Activated CD8-positive, alpha-beta memory T cell treated with anti-CD3 and anti-CD28 coated beads for 1 hour (primary cell): ENCODE measurements at places on chromosomes 2 and 18.

DNA sequence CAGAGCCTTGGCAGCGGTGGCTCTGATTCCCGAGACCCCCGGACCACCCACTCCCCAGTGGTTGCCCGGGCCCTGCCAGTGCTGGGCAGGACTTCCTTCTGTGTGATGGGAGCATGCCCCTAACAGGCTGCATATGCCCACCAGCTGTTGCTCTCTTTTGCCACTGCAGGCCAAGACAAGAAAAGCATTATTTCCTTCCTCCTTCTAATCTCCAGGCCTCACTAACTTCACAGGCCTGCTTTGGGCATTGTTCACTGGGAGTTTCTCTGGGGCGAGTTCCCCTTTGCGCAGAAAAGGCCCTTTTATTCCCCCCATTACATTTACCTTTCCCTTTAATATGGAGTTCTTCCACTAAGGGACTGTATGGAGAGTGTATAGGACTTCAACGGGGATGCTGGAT is 249.1 kb upstream of the SIX2 start:
- no peak for DNase-seq

DNA sequence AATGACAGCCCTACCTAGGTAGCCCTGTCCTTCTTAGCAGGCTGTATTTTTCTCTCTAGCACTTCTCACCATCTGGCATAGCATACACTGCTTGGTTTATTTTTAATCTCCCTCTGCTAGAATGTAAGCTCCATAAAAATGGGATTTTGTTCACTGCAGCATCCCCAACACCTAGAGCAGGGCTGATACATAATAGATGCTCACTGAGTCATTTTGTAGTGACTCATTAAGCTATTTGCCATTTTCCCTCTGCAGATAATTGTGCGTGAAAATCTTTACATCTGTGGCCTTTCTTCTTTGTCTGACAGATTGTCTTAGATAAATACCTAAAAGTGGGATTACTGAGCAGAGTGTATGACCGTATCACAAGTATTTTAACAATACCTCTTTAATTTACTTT is 82.5 kb downstream of the CERS6 start:
- DNase-seq = no peak

GRCh38 chr2:222572751-222573174 is 83.1 kb downstream of the FARSB start:
- no peak for DNase-seq

DNA sequence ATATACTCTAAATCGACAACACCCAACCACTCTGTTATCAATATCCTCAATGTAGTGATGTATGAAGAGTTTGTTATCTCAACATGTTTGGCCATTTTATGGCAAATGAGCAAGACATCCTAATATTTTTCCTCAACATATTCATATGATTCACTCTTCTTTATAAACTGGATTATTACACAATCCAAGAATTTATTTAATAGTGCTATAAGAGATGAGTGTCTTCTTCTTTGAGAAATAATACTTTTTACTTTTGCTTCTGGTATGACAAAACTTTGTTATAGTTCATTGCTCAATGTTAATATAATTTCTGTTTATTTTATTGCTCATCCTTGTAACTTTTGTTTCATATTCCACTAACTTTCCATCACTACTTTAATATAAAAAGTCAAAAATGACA is 44.3 kb downstream of the SCN9A start:
- DNase-seq = no peak

GRCh38 chr2:38033646-38034045 is 42.3 kb downstream of the CYP1B1 start:
- DNase-seq = no peak

DNA sequence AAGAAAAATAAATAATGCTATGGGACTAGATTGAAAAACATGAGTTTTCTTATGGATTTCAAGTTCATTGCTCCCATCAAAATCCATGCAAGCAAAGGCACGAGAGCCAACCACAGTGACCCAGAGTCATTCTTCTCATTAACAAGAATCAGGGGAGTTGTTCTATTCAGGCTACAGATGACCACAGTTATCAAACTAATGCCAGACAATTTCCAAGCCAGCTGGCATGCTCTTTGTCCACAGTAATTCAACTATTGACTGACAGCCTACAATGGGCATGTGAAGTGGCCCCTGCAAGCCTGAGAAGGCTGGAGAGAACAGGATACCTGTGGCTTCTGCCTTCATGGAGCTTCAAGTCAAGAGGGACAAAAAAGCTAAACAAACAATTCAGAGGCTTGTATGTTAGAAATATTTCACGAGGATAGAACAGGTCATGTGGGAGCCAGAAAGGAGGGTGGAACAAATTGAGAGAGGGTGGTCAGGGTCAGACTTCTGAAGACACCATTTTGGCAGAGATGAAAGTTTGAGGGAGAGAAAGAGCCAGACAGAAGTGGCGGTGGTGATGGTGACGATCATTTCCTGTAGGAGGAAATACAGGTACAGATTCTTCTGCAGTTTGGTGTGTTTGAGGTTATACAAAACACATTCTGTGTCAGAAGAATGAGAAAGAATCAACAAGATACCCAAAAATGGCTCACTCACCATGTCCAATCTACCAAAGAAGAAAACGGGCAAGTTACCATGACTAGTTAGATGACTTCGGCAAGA is 732.4 kb downstream of the RNF144A start:
- DNase-seq = no peak

- no peak for DNase-seq
Observed at GRCh38 chr2:105368759-105369408, 30.0 kb downstream of the FHL2 start.

GRCh38 chr2:178871536-178871935 is 64.3 kb upstream of the TTN start:
- DNase-seq = no peak

- no peak for DNase-seq
Observed at GRCh38 chr2:69689466-69689865, 45.9 kb upstream of the AAK1 start.

GRCh38 chr2:98084151-98084868 is 2.7 kb upstream of the VWA3B start:
- DNase-seq = no peak

DNA sequence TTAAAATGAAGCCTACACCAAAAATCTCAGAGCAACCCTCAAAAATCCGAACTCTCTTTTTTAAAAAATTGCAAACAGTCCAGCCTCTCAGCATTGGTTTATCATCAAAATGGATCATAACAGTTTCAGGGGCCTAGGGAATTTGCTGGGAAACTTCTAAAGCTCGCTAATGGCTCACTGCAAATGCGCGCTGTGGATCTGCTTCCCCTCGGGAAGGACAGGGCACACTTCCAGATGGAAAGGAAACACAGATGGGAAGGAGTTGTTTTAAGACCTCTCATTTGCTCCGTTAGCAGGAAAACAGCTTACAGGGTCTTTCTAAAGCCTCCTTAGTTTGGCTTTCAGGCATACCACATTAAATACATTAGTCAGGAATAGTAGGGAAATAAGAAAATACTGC is 27.2 kb downstream of the FECH start:
- DNase-seq = no peak

DNA sequence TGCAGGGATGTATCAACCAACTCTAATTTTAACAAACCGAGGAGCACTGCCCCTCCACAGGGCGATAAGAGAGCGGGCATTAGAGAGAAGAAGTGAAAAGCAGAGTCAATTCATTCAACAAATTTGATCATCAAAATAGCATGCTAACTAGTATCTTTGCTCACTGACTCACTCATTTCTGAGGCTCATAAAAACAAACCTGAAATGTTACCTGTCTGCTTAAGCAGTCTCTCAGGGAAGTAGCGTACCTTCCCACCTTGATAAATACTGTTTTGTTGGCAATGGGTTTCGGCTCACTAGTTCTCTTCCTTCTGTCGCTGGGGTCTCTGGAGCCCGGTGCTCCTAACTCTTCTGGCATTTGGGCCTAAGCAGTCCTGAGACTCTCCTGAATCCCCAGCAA is 248.8 kb downstream of the IRS1 start:
- no peak for DNase-seq

GRCh38 chr2:172701250-172701649 is 34.4 kb upstream of the RAPGEF4 start:
- no peak for DNase-seq

GRCh38 chr2:3405876-3406275 is 26.4 kb downstream of the TRAPPC12 start:
- no peak for DNase-seq

GRCh38 chr2:202530038-202530437 is 104.7 kb upstream of the FAM117B start:
- DNase-seq = no peak

GRCh38 chr2:219571311-219572236 is at the start of gene OBSL1:
Gene OBSL1 (minus strand): TSS chr2:219571539. CDS start chr2:219571232, 307 bp downstream.
- DNase-seq = no peak

DNA sequence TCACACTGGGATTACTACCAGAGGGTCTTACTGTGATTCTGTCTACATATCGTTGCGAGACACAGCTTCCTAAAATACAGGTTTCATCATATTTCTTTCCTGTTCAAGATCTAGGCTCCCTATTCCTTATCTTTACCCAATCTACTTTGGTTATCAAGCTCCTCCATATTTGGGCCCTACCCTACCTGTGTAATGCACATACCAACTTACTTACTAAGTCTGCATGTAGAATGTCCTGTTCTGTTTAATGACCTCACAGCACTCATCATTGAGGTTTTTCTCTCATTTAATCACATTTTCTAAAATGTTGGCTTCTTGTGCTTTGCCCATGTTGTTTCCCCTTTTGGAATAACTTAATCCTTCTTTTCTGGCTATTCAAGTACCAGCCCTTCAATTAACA is 551.1 kb downstream of the ZEB2 start:
- no peak for DNase-seq

DNA sequence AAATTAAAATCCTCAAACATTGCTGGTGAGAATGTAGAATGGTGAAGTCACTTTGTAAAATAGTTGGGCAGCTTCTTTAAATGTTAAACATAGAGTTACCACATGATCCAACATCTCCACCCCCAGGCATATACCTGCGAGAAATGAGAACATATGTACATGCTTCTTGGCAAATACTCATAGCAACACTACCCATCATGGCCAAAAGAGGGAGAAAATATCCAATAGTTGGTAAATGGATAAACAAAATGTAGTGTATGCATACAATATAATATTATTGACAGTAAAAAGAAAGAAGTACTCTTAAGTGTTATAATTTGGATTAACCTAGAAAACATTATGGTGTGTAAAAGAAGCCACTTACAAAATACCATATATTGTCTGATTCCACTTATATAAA is 185.9 kb downstream of the CDH7 start:
- DNase-seq = no peak

GRCh38 chr2:184067502-184067901 is 530.8 kb upstream of the ZNF804A start:
- DNase-seq = no peak

- no peak for DNase-seq
Observed at GRCh38 chr2:240814946-240815760, 4.9 kb downstream of the KIF1A start.

GRCh38 chr2:240557808-240558207 is at the start of gene ANKMY1:
Gene ANKMY1 (minus strand): TSS chr2:240557988. CDS start chr2:240557335, 653 bp downstream.
- no peak for DNase-seq

GRCh38 chr2:54945391-54946219 is 104.6 kb downstream of the RTN4 start:
- DNase-seq = no peak

DNA sequence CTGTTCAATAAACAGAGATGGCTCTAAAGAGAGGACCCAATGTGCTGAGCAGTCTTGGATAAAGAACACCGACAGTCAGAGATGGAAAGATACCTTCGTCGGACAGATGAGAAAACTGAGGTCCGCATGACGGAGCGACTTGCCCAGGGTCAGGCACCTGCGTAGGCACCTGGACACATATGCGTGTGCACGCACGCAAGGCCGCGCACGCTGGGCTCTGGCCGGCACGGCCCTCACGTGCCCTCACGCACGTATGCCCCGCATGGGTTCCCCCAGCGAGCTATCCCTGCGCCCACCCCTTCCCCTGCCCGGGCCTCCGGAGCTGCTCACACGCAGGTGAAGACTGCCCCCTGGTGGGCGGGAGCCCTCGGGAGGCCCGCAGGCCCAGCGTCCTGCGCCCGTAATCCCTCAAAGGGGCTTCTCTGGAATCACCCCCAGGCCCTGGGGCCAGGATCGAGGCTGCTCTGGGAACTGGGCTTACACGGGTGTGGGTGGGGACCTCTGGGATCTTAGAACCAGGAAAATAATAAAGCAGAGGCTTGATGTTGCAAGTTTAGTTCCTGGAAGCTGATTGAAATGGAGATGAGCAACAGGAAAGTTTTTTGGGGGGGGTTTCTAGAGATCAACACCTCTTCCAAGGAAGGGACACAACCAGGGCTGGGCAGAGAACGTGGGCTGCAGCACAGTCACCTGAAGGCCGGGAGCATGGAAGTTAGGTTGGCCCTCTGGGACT is 246.3 kb downstream of the TNS1 start:
- peak; percentile 63 for DNase-seq

DNA sequence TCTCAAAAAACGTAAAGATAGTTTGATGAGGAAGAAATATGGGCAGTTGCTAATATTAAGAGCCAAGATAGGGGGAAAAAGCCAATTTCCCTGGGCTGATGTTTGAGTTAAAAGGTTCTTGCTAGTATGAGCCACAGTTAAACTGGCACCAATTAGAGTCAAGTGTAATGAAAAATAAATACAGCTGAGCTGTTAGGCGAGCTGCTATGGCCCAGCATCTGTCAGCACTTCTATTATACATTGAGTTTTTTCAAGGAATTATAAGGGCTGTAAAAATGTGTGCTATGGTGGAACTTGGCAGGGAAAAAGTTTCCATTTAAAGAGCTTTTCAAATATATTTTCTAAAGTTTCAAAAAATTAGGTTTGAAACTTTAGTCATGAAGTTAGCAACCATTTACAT is 279.6 kb downstream of the CYRIA start:
- no peak for DNase-seq

- DNase-seq = no peak
Observed at GRCh38 chr2:230075988-230076631, 7.4 kb upstream of the SLC16A14 start.

DNA sequence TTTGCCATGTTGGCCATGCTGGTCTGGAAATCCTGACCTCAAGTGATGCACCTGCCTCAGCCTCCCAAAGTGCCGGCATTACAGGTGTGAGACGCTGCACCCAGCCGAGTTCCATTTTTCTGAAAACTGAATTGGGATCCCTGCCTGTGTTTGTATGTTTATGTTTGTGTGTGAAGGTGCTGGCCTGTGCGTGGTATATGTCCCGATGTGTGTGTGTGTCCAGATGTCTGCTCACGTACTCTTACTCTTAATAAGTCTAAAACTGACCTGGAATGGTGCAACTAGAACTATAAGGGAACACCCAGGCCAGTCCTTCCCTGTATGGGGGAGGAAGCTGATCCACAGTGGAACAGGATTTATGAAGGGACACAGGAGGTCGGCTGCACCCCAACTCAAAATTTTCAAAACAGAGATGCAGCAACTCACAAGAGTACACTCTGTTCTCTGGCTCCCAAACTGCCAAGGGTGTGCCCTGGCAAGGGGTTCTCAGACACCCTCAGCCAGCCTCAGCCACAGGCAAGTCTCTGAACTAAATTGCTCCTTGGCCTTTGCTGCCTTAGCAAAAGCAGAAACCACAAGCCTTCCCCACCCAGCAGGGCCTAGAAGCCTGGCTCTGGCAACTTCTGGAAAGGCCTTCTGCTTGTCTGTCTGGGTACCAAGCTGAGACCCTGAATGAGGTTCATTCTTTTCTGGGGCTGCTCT is 36.5 kb downstream of the RHOB start:
- DNase-seq = no peak

GRCh38 chr2:27041752-27042151 is 9.0 kb downstream of the TMEM214 start:
- no peak for DNase-seq
